ENCODE measurements at places on chromosomes 4 and X.

- no peak for DNase-seq
These were observed 333.4 kb upstream of the AADAT start for GRCh38 chr4:170423137-170423536.

DNA sequence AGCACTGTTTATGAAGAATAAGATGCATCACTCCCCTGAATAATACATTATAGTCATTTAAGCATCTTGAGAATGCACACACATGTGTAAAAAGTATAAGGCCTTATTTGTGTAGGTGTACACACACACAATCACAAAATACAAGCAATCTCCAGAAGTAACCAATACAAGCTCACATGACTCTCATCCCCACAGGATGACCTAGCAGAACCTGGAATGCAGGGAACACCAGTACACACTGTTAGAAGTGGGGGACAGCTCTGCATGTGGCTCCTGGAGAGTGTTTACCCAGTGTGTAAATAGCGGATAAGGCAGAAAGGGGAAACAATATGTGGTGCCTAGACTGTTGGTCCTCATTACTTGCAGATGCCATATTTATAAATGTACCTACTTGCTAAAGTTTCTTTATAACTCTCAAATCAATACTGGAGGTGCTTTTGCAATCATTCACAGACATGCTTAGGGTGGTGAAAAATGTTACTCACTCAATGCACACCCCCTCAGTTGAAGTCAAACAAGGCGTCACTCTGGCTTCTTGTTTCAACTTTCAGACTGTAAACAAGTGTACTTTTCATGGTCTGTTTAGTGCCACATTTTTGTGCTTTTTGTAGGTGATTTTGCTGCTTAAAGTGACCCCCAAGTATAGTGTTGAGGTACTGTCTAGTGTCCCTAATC, 73.1 kb downstream of the MAGEB17 start:
- no peak for DNase-seq

DNA sequence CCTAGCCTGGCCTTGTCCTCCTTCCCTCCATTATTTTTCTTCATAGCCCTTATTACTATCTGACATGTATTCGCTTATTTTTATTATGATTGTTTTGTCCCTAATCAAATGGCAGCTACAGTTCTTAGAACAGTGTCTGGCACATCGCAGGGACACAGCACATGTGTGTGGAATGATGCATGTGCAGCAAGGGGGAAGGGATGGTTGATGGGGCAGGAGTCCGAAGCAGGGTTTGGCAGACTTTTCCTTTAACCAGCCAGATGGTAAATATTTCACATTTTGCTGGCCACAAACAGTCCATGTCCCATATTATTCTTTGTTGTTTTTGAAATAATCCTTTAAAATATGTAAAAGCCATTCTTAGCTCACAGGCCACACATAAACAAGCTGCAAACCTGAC, 128.3 kb upstream of the STIM2 start:
- DNase-seq, result no peak

DNA sequence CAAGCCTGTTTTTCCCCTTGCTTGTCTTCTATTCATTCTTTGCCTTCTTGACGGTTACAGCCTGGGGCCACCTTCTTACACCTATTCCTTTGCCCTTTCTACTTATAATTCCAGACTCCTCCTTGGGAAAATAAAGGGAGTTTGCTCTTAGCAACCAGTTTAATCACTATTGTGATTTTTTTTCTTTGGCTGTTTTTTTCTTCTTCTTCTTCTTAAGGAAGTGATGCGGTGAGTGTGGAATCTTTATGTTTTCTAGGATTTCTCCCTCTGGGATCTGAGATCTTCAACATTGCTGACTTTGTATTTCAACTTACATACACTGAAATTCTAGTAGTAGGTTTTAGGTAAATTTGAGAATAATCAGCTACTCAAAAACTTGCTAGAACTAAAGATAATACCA, 1.1 kb upstream of the KLHL13 start:
- no peak for DNase-seq

DNA sequence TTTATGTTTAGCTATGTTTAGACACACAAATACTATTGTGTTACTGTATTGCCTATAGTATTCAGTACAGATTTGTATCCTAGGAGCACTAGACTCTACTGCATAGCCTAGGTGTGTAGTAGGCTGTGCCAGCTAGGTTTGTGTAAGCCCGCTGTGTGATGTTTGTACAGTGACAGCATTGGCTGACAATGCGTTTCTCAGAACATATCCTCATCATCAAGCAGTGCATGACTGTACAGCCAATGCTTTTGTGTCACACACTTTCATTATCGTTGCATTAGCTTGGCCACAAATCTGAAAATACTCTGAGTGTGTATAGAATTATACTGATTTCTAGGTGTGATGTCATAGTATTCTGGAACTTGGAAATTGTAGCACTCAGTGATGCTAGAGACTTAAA, 63.4 kb downstream of the CLDN34 start:
- DNase-seq, result no peak

GRCh38 chr4:14653338-14653737, 348.9 kb upstream of the CPEB2 start:
- DNase-seq, result no peak

DNA sequence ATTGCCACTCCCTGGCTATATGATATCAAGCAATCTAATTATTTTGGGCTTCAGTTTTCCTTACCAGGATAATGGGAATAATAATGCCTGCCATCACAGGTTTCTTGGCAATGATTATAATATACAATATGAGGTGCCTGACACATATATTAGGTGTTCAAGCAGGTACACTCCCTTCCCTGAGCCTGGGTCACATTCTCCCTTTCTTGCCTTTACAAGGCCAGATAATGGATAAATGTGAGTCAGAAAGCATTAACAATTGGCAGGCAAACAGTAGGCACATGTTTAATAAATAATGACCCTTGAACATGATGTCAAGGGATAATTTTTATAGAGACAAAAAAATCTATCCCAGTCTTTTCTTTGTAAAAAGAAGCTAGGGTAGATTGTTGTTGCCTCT, 17.2 kb downstream of the NDP start:
- no peak for DNase-seq

GRCh38 chr4:38871593-38871992, 4.0 kb downstream of the FAM114A1 start:
- no peak for DNase-seq

DNA sequence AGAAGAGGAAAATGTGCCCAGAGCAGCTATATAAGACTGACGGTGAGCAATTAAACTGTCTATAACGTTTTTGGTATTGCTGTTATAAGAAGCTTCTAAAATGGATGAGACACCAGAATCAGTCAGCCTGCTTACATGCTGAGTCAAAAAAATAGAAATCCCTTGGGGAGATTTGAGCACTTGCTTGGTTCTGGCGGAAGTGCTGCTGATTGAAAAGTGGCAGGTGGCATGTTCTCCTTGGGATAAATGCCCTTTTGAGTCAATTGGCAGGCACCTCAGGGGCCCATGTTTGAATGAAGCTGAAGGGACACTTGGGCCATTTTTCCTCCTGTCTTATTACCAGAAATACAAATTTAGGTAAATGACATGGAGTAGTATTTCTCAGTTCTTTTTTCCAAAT, 148.7 kb downstream of the PTCHD1 start:
- DNase-seq, result no peak

DNA sequence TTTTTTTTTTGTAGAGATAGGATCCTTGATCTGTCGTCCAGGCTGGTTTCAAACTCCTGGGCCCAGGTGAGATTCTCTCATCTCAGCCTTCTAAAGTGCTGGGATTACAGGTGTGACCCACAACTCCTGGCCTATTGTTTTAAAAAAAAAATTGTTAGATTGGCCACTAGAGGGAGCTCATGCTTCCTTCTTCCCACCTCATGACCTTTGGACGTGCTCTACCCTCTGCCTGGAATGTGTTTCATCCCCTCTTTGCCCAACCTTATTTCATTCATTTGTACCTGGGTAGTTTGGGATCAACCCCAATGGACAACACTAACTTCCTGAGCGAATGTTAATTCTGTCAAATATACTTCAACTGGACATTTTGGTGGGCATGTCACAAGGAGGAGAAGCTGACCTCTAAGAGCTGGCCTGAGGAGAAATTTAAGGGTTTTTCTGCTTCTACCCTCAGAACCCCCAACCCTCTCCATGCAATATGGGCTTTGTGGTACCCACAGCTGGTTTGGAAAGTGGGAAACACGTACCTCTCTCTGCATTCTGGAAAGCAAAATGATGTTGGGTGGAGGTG, 6.4 kb downstream of the PPEF2 start:
- no peak for DNase-seq

DNA sequence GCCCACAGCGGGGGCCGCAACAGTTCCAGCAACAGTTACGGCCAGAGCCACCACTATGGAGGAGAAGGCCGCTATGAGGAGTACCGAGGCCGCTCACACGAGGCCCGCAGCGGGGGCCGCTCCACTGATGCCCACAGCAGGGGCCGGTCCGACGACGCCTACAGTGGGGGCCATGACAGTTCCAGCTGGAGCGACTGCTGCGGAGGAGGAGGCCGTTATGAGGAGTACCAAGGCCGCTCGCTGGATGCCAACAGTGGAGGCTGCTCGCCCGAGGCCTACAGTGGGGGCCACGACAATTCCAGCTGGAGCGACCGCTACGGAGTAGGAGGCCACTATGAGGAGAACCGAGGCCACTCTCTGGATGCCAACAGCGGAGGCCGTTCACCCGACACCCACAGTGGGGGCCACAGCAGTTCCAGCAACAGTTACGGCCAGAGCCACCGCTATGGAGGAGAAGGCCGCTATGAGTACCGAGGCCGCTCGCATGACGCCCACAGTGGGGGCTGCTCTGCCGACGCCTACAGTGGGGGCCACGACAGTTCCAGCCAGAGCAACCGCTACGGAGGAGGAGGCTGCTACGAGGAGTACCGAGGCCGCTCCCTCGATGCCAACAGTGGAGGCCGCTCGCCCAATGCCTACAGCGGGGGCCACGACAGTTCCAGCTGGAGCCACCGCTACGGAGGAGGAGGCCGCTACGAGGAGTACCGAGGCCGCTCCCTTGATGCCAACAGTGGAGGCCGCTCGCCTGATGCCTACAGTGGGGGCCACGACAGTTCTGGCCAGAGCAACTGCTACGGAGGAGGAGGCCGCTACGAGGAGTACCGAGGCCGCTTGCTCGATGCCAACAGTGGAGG, 1.7 kb downstream of the RBMXL3 start:
- DNase-seq, result no peak

DNA sequence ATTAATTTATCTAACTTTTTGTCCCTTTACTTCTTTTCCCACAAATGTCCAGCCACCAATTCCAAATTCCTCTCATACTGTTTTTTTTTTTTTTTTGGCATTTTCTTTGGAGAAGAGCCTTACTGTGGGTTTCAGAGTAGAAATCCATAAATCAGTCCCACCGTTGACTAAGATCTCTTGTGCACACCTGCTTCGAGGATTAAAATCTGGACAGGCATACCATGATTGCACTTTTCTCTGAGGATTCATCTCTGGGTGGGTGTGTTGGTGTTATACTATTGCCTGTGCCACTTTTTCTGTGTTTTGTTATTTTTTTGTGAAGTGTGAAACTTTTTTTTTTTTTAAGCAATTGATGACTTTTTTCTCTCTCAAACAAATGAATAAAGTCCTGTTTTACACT, 13.2 kb downstream of the PRDM8 start:
- DNase-seq, result no peak

DNA sequence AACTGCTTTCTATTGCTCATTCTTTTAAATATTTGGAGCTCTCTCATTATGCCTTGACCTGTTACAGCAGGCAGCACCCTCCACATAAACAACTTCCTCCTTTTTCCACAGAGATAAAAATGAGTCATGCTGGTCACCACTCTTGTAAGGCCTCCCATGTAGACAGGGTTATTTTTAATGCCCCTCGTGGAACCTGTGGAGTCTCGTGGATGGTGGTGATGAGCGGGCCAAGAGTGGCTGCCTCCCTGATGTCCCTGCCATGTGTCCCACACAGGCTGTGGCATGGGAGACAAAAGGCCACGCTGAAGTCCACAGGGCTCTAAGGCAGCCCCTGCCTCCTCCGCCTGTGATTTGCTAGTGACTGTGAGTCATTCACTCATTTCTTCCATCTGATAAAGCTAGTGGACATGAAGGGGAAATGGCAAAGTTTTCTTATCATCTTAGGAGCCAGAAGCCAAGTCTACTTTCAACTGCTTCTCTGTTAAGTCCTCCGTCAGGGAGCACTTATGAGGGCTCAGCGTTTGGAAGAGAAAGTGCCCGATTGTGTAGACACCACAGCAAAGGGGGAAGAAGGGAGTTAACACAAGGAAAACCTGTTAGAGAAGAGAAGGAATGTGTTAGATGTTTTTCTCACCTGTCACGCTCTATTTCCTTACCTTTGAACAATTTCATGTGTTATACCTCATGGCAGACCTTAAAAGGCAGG, 121.6 kb upstream of the FAT1 start:
- DNase-seq, result no peak

DNA sequence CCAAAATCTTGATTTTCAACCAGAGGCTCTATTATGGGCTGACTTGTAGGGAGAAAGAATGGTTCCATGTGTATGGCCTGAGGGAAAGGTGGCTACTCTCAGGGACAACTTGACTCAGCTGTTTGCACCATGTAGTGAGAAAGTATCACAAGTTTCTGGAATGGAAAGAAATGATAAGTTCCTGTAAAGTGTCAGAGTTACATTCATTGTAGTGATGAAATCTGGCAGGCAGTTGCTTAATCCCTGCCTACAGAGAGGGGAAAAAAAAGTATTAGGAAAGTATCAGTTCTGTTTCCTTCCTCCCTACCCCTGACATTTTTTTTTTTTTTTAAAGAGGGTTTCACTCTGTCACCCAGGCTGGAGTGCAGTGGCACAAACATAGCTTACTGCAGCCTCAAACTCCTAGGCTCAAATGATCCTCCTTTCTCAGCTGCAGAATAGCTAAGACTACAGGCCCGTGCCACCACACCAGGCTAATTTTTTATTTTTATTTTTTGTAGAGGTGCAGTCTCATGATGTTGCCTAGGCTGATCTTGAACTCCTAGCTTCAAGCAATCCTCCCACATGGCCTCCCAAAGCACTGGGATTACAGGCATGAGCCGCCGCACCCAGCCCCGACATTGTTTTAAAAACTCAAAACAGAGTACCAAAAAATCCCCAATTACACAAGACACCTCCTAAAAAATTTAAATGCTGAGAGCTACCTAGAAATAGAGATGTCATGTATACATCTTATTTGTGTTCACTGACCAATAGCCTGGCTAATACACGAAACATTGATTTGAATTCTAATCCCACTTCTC, 4.8 kb upstream of the FBXL5 start:
- no peak for DNase-seq

DNA sequence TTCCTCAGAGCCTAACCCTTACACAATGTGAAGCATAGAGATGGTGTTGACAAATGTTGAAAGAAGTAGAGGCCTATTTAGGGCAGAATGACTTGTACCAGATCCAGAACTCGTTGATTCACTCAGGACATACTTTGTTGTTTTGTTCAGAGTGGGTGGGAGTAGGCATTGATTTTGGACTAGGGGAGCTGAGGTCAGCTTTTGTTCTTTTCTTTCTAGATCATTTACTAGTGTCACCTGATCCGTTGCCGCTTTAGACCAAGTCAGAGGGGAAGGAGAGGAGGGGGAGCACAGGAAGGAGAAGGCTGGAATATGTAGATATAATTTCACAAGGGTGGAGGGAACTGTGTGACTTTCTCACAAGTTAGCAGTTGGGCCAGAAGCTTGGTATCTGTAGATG, 282.4 kb upstream of the GPC4 start:
- no peak for DNase-seq

GRCh38 chr4:150033081-150033480, 45.2 kb upstream of the DCLK2 start:
- no peak for DNase-seq
